ENCODE measurements at places on chromosomes 7 and 10.

GRCh38 chr10:33950206-33950605 lies 615.7 kb upstream of the NRP1 start:
- DNase-seq = no peak

DNA sequence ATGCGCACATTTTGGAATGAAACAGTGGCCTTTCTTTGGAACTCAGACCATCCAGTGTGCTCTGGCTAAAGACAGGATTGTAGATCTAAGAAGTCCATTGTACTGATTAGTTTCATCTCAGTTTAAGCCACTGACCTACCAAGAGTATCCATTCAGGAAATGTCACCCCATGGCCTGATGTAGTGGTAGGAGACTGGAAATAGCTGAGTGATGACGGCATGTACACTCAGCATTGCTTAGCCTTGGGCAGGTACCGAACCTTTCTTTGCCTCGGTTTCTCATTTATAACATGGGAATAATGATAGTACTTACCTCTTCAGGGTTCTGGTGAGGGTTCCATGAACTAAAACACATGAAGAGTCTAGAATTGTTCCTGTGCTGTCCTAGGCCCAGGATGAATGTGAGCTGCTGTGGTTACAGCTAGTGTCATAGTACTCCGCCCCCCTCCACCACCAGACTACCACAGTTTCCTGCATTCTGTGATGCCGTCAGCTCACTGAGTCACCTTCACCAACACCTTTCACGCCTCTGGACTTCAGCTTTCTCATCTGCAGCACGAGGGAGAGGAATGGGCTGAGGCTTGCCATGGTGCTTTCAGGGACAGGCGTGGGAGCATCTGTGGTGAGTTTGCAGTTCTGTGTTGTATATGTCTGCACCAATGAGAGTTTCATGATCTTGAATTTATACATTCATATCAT lies 484.0 kb upstream of the GALNT17 start:
- no peak for DNase-seq

DNA sequence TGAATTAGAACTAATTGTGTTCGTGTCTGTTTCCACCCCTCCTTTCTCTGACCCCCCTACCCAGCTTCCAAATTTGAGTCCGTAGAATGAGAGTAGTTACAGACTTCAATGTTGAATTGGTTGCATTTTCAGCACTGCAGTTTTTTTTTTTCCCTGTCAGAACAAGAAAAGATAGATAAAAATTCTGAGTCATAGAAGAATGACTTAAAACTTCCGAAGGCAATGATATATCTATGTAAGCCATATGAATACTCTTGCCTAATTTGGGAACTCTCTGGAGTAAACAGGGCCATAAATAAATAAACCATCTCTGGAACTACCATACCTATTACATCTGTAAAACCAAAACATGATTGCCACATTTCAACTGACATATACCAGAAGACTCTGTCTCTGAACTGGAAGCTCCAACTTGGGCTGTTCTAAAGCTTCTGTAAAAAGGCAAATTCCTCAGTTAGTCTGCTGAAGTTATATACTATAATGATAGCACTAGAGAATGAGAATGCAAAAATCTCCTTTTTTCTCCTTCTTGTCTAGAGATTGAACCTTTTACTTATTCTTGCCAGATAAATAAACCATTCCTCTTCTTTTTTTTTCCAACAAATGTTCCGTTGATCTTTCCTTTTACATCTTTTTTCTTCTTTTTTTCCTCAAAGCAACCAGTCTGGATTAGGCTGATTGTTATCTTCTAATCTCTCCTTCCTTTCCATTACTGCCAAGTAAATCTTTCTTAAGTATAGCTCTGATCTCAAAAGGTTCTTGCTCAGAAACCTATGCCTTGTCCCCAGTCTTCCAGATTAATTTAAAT lies 23.5 kb downstream of the VCL start:
- DNase-seq = no peak

DNA sequence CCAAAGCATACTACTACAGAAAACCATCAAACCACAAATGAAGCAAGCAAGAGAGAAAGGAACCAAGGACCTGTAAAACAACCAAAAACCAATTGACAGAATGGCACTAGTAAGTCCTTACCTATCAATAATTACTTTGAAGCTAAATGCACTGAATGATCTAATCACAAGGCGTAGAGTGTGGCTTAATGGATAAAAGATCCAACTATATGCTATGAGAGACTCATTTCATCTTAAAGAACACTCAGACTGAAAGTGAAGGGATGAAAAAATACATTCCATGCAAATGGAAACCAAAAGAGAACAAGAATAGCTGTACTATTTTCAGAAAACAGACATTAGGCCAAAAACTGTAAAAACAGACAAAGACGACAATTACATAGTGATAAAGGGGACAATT lies 70.7 kb downstream of the CRPPA start:
- DNase-seq = no peak

DNA sequence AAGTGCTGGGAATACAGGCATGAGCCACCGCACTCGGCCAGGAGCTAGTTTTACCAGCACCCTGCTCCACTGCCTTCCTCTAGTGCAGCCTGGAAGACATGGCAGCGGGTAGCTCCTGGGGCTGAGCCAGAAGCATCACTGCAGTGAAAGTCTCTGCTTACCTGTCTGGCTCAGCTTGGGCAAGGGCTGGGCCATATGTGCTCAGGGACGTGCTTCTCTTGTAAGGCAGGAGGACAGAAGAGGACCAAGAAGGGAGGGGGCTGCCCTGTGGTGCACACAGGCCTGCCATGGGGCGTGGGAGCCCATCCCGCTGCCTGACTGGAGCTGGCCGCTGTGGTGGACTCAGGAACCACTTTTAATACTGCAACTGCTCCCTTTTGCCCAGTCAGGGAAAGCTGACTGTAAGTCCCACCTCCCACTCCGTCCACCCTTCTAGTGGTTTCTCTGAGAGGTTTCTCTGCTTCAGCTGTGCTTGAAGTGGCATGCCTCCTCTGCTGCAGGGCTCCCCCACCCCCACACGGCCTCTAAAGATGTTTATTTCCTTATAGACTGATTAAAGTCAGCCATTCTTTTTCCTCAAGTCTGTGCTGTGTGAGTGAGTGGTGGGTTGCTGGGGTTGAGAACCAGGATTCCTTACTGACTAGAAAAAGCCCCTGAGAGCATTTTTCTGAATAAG lies 25.3 kb upstream of the C10orf95 start:
- no peak for DNase-seq

GRCh38 chr10:43158636-43159035 lies 20.4 kb downstream of the CSGALNACT2 start:
- DNase-seq = no peak

DNA sequence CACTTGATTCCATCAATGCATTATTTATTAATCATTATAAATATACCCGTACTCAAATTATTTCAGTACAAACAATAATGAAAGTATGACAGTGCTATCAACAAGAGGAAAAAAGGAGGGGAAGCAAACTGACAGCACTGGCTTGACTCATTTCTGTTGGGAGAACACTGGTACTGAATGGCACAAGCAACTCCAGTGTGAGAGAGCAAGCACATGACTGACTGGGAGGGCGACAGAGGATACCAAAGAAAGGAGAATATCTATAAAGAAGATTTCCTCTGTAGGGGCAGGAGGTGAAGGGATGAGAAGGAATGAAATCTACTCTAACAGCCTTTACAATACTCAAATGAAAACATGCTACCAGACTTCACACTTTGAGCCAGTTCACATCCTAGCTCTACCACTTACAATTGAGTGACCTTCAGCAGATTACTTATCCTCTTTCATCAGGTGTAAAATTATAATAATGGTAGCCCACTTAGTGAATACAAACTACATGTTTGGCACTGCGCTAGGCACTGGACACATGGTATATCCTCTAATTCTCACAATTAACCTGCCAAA lies 1.5 kb downstream of the USP54 start:
- no peak for DNase-seq

GRCh38 chr7:144738708-144739314 lies 97.0 kb downstream of the TPK1 start:
- DNase-seq = peak; percentile 34

DNA sequence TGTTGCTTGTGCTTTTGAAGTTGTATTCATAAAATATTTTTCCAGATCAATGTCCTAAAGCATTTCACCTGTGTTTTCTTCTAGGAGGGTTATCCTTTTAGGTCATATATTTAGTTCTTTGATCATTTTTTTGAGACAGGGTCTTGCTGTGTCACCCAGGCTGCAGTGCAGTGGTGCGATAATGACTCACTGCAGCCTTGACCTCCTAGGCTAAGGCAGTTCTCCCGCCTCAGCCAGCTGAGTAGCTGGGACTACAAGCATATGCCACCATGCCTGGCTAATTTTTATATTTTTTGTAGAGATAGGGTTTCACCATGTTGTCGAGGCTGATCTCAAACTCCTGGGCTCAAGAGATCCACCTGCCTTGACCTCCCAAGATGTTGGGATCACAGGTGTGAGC lies 315.8 kb upstream of the KAT6B start:
- DNase-seq = no peak

- no peak for DNase-seq
Observed at GRCh38 chr10:24777196-24777595, 53.5 kb upstream of the ARHGAP21 start.

- no peak for DNase-seq
Observed at GRCh38 chr7:15725051-15725450, 38.6 kb upstream of the MEOX2 start.

DNA sequence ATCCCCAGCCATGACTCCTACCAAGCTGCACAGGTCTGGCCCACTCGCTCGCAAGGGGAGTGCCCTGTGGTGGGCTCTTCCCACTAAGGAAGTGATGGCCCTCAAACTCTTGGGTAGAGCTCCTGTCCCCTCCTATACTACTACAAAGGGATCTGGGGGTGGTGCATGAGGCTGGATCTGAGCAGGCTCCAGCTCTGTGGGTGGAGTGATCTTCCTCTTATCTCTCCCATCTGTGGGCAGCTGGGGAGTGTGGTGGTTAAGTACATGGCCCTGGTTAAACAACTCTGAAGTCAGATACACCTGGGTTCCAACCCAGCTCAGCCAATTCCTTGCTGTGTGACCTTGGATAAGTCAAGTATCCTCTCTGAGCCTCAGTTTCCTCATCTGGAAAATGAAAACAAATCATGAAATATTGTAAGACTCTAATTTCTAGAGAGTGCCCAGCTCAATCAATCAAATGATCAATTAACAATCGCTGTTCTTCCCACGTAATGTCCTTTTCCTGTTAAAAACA lies 17.4 kb downstream of the DDIT4 start:
- no peak for DNase-seq

GRCh38 chr7:105298439-105298894 lies 90.3 kb downstream of the SRPK2 start:
- DNase-seq = no peak

DNA sequence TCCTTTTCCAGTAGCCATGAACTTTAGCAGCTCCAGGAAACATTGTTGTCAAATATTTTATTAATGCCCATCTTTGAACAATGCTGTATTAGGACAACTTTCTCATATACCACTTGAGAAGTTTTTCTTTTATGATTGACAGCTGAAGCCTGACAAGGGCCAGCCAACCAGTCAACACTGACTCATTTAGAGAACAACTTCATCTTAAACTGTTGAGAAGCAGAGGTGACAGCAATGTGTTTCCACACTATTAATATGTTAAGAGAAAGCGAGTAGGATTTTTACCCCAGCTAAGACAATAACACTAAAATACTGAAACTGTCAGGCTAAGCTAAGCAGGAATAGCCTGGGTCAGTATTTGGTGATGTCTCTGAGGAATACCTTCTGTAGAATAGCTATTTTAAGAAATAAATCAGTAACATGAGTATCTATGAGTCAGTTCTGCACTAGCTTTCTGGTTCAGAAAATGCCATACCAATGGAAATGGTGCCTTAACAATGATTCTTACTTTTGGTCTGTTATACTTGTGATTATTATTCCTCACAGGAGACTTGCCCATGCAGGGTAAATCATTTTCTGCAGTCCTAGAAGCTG lies 168.8 kb upstream of the POT1 start:
- no peak for DNase-seq

GRCh38 chr7:25707768-25708620 lies 444.0 kb upstream of the NFE2L3 start:
- DNase-seq = no peak

DNA sequence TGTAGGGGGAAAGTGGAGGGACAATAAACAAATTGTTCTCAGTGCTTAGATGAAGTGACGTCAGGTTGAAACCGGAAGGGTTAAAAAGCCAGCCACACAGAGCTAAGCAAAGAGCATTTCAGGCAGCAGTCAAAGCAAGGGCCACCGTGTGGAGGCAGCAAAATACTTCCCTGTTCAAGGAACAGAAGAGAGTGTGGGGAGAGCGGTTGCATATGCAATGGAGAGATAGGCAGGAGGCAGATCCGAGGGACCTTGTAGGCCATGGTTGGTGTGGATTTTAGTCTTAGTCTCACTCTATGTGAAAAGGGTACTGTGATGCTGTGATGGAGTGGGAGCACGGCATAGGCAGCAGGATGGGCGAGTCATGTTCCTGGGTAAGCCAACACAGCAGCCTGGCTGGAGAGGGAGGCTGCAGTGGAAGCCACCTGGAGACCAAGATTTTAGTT lies 3.8 kb upstream of the STN1 start:
- DNase-seq = no peak

DNA sequence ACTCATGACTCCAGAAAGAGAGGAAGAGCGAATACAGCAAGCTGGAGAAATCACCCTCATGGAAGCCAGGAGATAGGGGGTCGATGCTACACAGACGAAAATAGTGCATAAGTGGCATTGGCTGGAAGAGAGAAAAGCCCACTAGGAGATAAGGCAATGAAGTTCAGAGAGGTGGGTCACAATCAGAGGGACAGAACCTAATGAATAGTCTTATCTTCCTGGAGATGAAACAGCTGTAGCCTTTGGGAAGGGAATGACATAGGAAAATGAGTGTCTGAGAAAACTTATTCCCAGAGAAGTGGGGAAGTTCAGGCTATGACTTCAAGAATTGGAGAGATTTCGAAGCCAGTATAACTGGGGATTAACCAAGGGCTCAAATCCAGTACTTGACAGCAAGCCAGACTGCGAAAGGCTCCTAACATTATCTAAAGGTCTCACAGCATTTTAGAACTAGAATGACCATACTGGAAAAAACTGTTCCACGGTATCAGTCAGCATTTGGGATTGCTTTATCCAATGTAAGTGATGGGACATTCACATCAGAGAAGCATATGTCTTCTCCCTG lies 211.1 kb downstream of the ZNF365 start:
- DNase-seq = no peak

DNA sequence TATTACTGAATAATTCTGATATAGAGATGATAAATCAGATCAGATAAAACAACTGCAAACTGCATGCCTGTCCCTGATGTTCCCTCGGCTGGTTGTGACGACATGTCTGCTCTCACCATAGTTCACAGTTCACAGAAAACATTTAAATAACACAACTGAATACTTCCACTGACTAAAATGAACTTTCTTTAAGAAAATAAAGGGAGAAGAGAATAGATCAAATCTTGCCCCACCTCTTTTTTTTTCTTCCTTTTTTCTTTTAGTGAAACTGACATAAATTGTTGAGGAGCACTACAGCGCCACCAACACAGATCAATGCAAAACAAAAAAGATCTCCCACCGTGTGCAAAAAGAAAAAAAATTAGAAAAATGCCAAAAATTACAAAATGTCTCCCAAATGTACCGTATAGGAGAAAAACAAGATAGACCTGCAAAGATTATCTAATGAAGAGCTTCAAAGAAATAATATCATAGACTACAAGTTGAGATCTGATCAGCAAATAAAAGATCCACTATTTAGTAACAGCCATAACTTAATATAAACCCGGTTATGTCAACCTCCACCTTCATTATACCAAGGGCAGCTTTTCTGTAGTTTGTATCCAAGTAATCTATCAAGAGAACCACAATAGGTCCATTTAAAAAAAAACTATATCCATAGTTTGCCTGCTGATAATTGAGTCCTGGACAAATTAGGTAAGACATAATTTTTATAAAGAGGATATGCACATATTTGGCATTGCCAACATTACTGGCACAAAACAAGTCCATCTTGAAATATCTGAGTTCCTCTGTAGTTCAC lies 30.7 kb upstream of the EPC1 start:
- DNase-seq = no peak

Data from NCI-H2081 treated with DMSO at 0.1 percent for 48 hours (cell line).